Spinal cord (tissue), 10 donors: ENCODE measurements at places on chromosomes 16 and 17. TPM values are rescaled to one million over a fixed set of nuclear protein-coding genes. Genes with fewer than 3 reads are reported as not detected.

The HNF1B gene
- 0.76 TPM for polyA plus RNA-seq

The TOX3 gene
- 21.4 TPM for polyA plus RNA-seq

The SYNGR3 gene
- 109 TPM for polyA plus RNA-seq

The CDRT15 gene
- 0.95 TPM for polyA plus RNA-seq

The USB1 gene
- 51.2 TPM for polyA plus RNA-seq

The C17orf100 gene
- polyA plus RNA-seq = 18.4 TPM

The HOXB8 gene
- 522 TPM for polyA plus RNA-seq

GRCh38 chr17:8710813-8711212 is 33.8 kb downstream of the CCDC42 start:
- DNase-seq = no peak

GRCh38 chr17:17561408-17562145 is 29.9 kb downstream of the PEMT start:
- DNase-seq = no peak

DNA sequence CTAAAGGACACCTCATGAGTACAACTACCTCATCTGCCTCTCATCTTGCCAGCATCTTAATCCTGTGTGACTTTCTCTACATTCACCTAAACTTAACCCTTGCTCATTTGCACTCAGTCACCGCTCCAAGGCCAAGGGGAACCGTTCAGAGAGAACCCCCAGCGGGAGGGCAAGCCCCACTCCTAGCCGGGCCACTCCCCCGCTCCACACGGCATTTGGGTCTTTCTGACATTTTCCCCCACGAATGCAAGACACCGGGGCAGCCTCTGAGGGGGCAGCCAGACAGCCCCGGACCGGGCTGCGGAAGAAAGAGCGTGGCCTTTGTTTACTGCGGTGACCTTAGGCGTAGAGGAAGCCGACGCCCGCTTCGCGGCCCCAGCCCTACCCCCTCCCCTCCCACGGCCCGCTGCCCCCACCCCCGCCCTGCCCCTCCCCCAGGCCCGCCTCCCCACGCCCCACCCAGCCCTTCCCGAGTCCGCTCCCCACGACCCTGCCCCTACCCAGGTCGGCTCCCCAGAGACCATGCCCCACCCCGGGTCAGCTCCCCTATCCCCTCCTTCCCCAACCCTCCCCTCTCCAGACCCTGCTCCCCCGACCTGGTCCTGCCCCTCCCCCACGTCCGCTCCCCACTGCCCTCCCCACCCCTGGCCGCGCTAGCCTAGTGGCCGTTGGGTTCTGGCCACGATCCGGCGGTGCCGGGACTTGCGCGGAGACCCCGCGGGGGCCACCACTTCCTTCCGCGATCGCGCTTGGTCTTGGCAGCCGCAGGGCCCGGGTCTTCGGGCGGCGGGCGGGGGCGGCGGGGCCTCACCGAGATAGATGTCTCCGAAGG is 789 bp downstream of the CSNK1D start:
- DNase-seq = peak; percentile 11

GRCh38 chr16:23979441-23979840 is 143.7 kb downstream of the PRKCB start:
- no peak for DNase-seq

GRCh38 chr17:39756380-39757079 is 18.8 kb downstream of the GRB7 start:
- no peak for DNase-seq

DNA sequence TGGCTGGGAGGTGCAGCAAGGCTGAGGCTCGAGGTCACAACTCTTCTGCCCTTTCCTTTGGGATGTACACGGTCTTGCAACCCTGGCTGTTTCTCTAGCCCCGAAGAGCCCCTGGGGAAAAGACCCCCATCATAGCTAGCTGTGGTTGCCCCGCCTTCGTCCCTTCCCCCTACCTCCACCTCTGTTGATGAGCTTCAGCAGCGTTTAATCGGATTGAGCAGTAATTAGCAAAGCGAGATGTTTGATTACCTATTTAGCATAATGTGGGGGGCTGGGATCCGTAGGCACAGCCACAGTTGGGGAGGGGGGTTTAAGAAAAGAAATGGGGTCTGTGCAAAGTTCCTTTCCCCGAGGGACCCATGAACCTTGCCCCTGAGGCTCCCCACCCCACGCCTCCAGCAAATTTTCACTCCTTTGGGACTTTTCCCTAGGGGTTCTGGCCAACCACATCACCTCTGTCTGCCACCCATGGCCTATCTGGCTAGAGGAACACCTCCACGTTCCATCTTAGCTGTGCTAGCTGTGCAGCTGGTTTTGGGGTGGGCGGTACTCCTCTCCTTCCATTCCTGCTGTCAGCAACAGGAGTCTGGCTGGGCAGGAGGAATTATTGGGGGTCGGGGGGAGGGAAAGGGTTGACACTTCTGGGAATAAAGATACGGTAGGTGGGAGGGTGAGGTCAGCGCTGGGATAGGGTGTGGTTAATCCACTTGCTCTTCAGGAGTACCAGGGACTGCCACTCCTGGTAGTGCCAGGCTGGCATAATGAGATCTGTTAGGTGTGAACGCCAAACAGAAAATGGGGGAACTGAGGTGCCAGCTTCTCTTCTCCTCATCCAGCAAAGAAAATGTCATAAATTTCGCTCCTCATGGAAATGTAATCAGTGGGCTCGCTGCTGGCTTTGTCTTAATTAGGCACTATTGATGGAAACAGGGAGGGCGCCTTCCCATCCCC is 1.3 kb upstream of the DNAH2 start:
- no peak for DNase-seq

- DNase-seq = no peak
Measured at GRCh38 chr17:79563237-79564013, 47.4 kb downstream of the RBFOX3 start.

DNA sequence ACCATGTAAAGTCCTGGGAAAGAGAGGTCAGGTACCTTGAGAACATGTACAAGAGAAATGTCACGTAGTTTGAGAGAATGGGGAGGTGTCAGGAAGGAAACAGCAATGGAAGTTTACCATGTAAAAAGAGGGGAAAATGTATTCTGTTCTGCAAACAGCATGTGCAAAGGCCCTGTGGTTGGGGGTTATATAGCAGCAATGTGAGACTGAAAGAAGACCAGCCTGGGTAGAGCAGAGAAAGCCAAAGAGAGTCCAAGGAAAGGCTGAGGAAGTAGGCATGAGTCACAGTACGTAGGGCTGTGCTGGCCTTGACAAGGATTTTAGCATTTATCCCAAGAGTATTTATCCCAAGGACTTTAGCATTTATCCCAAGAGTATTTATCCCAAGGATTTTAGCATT is 141.3 kb upstream of the CACNG3 start:
- DNase-seq = no peak

GRCh38 chr16:73711406-73712080 is 585.1 kb upstream of the PSMD7 start:
- DNase-seq = no peak

DNA sequence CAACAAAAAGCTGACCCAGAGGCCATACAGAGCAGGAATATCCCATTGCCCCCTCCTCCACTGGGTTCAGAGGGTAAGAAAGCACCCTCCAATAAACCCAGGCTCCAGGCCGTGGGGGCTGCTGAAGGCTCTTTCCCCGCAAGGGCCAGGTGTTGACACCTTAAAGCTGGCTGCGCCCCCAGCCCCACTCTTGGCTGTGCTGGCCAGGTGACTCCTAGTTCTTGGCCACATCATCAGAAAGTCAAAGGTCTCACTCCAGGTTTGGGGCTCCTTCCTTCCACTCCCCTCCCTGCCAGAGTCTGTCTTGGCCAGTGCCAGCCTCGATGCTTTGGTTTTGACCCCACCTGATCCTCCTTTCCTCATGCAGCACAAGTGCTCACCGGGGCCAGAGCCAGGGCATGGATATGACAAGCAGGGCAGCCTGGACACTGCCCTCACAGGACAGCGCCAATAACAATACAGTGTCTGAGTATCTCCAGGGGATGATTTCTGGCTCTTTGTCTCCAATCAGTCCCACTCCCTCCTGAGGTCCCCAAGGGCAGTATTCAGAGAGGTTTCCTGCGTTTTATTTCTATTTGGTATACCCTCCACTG is 8.2 kb downstream of the SLC46A1 start:
- DNase-seq = no peak

GRCh38 chr17:46851029-46851741 is at the start of gene WNT9B:
Gene WNT9B, plus strand, starts transcription at chr17:46851583. Its CDS starts 56 bp downstream, at chr17:46851639.
- DNase-seq = no peak

GRCh38 chr16:84554627-84555328 is 50.3 kb upstream of the MEAK7 start:
- no peak for DNase-seq

DNA sequence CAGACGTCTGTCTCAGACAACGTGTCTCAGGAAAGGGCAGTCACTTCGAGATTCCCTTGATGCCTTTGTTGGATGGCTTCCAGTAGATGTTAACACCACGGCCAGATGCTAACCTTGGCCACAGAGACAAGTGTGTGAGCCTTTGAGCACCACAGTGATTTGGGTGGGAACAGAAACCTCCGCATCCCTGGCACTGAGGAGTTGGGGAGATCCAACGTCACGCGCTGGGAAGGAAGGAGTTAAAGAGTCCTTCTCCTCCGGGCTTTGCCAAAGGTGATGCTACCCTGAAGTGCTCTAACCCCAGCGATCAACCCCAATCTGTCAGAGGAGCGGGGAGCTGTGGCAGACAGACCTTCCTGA is 3.0 kb upstream of the ABR start:
- DNase-seq = no peak

DNA sequence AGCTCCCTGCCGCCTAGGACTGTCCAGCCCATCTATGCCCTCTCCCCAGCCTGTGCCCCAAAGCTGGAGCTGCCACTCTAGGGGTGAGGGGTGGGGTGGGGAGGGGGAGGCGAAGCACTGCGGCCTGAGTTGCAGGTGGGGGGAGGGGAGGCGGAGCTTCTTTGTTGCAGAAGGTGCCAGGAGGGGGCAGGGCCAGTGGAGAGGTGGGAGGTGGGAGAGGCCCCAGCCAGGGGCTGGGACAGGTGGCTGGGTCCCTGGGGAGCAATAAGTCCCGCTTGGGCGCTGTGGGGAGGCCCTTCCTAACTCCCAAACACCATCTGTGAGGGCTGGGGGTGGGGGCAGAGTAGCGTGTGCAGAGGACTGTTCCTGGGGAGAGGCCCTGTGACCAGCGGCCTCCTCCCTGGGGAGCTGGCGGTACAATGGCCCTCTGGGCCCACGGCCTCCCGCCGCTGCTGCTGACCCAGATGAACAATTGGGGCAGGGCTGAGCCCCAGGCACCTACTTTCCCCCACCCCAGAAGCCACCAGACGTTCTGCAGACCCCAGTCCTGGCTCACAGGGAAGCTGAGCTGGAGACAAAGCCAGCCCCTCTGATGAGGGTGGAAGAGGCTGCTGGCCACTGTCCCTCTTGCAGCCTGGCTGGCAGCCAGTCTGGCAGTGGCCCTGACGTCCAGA is 2.2 kb upstream of the NTN3 start:
- DNase-seq = peak; percentile 72

GRCh38 chr16:67528222-67528869 is at the start of gene RIPOR1:
Gene RIPOR1, plus strand, starts transcription at chr16:67528829. Its CDS starts 9,618 bp downstream, at chr16:67538447.
- DNase-seq = no peak

DNA sequence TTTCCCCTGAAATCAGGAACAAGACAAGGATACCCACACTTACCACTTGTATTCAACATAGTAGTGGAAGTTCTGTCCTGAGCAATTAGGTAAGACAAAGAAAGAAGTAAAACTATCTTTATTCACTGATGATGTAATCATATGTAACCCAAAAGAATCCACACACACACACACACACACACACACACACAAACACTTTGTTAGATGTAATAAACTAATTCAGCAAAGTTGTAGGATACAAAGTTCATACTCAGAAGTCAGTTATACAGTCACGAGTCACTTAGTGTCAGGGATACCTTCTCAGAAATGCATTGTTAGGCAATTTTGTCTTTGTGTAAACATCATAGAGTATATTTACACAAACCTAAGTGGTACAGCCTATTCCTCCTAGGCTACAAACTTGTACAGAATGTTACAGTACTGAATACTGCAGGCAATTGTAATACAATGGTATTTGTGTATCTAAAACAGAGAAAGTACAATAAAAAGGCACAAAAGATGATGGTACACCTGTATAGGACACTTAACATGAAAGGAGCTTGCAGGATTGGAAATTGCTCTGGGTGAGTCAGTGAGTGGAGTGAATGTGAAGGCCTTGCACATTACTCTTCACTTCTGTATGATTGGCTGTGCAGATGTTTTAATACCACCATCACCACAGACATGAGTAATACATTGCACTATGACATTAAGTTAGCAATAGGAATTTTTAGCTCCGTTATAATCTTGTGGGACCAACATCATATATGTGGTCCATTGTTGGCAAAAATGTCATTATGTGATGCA is 370.1 kb downstream of the ZFHX3 start:
- DNase-seq = no peak
